ENCODE measurements at places on chromosomes 2 and 18. TPM values are rescaled to one million over a fixed set of nuclear protein-coding genes. Genes with fewer than 3 reads are reported as not detected.

- H3K36me3 ChIP-seq, result no peaks in the 10 kb centered on the region
- peaks cover 3% of the 10 kb centered on the region for H3K4me1 ChIP-seq
- H3K27ac ChIP-seq, result no peak overlapping the region
These were observed 74.3 kb upstream of the SLC1A4 start for GRCh38 chr2:64914735-64915509.

The GPAT2 gene
- total RNA-seq, result 1.0 TPM

DNA sequence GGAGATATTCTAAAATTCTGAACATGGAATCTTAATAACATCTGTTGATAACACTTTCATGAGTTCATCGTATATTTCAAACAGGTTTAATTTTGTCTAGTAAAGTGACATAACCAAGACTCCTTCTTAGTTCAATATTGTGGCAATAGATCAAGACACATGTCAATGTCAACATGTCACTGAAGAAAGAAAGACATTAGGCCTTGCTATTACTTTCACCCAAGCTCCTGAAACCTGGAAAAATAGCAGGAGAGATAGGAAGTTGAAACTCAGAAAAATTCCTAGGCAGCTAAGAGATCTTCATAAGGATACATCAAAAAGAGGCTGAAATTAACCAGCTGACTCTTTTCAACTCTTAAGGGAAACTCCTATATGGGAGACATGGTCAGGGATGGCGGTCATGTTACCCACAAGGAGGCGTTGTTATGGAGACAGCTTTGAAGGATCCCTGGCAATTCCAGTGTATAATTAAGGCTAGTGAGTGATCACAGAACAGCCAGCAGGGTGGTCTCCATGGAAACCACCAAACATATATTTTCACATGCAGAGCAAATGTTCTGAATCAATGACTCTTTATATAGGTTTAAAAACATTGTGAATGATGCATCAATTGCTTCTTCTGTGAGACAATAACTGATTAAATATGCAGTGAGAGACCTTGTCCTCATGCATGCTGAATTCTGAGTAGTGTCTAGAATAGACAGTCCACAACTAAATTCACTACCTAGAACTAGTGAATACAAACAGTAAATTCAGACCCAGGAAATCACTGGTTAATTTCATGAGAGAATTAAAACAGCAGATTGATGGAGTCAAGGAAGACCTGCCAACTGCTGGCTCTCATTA, 115.3 kb upstream of the RIOK3 start:
- no peak overlapping the region for H3K4me3 ChIP-seq
- no peak overlapping the region for H3K27ac ChIP-seq
- DNase-seq, result peak; percentile 46
- H3K36me3 ChIP-seq, result no peaks in the 10 kb centered on the region
- peaks cover 12% of the 10 kb centered on the region for H3K4me1 ChIP-seq

The OTOS gene
- not detected for total RNA-seq

- H3K4me3 ChIP-seq, result no peak overlapping the region
- no peaks in the 10 kb centered on the region for H3K27me3 ChIP-seq
- H3K4me1 ChIP-seq, result peaks cover 9% of the 10 kb centered on the region
- peaks cover 22% of the 10 kb centered on the region for H3K36me3 ChIP-seq
These were observed 17.5 kb downstream of the YPEL5 start for GRCh38 chr2:30164131-30164925.

DNA sequence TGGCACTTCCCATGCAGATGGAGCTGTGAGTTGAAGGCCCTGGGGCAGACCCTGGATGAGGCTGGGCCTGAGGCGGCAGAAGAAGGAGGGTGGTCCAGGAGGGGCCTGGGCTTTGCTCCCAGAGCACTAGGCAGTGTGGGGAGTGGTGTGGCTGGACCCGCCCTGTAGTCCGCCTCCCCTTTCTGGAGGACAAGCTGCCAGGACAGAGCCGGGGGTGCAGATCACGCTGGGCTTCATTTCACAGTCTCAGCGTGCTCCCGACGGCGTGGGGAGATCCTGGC, 49.8 kb downstream of the PTGR3 start:
- H3K4me1 ChIP-seq, result no peaks in the 10 kb centered on the region
- peaks cover 26% of the 10 kb centered on the region for H3K27me3 ChIP-seq
- H3K27ac ChIP-seq, result no peak overlapping the region
- no peaks in the 10 kb centered on the region for H3K36me3 ChIP-seq
- no peak overlapping the region for H3K4me3 ChIP-seq
- DNase-seq, result no peak

The EPB41L3 gene
- 19.2 TPM for total RNA-seq

- peak; percentile 61 for DNase-seq
- no peaks in the 10 kb centered on the region for H3K36me3 ChIP-seq
- H3K4me1 ChIP-seq, result no peaks in the 10 kb centered on the region
- H3K27me3 ChIP-seq, result peaks cover 51% of the 10 kb centered on the region
- no peak overlapping the region for H3K27ac ChIP-seq
These were observed 8.9 kb upstream of the SKOR2 start for GRCh38 chr18:47260120-47260923.

GRCh38 chr18:38602341-38602740, 1036.7 kb upstream of the CELF4 start:
- no peak overlapping the region for H3K27ac ChIP-seq
- no peaks in the 10 kb centered on the region for H3K4me1 ChIP-seq
- H3K27me3 ChIP-seq, result no peaks in the 10 kb centered on the region
- H3K4me3 ChIP-seq, result no peak overlapping the region
- DNase-seq, result no peak

The TSGA10 gene
- 3.0 TPM for total RNA-seq

GRCh38 chr18:46732801-46733200, 24.1 kb downstream of the ST8SIA5 start:
- H3K36me3 ChIP-seq, result no peaks in the 10 kb centered on the region
- no peak overlapping the region for H3K4me3 ChIP-seq
- H3K4me1 ChIP-seq, result no peaks in the 10 kb centered on the region
- no peak for DNase-seq
- H3K27ac ChIP-seq, result no peak overlapping the region

- no peaks in the 10 kb centered on the region for H3K27me3 ChIP-seq
- DNase-seq, result no peak
- H3K4me1 ChIP-seq, result no peaks in the 10 kb centered on the region
- no peaks in the 10 kb centered on the region for H3K36me3 ChIP-seq
These were observed 114.1 kb downstream of the MMADHC start for GRCh38 chr2:149473521-149473920.

DNA sequence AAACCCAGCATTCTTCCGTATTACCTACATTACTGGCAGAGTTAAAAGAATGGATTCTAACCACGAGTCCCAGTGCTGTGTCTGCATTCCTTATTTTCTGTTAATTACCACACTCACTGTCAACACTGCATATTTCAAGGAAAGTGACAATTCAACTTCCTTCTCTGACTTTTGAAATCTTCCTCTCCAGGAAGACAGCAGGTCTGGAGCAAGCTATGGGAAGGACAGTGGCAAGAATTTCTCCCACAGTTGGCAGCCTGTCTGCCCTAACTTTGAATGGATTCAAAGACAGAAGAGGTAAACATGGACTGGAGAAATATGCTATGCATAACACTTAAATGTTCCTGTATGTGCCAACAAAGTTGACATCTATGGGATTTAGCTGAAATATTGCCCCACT, 700.5 kb upstream of the CHAC2 start:
- H3K36me3 ChIP-seq, result no peaks in the 10 kb centered on the region
- H3K27ac ChIP-seq, result no peak overlapping the region
- no peak for DNase-seq
- H3K4me1 ChIP-seq, result no peaks in the 10 kb centered on the region

The CRYGD gene
- not detected for total RNA-seq

GRCh38 chr2:101956465-101957438, 35.0 kb upstream of the IL1R2 start:
- H3K4me3 ChIP-seq, result no peak overlapping the region
- H3K27me3 ChIP-seq, result no peaks in the 10 kb centered on the region
- peak overlapping the region; percentile 61 for H3K27ac ChIP-seq
- H3K4me1 ChIP-seq, result peaks cover 30% of the 10 kb centered on the region
- H3K36me3 ChIP-seq, result no peaks in the 10 kb centered on the region

Data from GM23248 (cell line).